ENCODE measurements at places on chromosomes 12 and 14. TPM values are rescaled to one million over a fixed set of nuclear protein-coding genes. Genes with fewer than 3 reads are reported as not detected.

DNA sequence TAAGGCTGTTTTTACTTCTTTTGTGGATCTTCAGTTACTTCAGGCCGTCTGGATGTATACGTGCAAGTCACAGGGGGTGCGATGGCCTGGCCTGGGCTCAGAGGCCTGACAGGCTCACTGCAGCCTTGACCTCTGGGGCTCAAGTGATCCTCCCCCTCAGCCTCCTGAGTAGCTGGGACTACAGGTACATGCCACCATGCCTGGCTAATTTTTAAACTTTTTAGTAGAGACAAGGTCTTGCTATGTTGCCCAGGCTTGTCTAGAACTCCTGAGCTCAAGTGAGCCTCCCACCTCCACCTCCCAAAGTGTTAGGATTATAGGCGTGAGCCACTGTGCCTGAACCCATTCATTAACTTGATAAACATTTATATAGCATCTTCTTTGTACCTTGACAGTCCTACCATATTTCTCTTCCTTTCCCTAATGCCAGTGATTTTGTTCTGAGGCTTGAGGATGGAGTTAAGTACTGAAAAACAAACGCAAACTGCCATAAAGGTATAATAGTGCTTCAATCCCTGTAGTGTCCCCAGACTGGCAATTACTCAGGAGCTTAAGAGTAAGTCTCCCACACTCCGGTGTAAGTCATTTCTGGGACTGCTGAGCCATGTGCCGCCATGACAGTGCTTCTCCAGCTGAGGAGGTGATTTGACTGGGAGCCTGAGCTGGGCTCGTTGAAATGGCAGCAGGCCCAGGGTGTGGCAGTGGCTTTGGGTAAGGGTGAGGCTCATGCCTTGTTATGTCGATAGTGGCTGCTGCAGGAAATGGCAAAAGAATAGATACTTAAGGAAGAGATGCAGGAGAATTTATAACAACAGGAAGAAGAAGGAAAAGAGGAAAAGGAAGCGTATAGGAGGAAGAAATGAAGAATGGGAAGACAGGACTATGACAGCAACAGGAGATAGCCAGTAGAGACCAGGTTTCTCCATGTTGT lies 43.7 kb upstream of the HECTD1 start:
- no peak for DNase-seq
- H3K4me1 ChIP-seq = no peaks in the 10 kb centered on the region
- H3K36me3 ChIP-seq = no peaks in the 10 kb centered on the region
- no peak overlapping the region for H3K4me3 ChIP-seq
- H3K27me3 ChIP-seq = no peaks in the 10 kb centered on the region

Gene AQP6
- not detected for polyA plus RNA-seq

DNA sequence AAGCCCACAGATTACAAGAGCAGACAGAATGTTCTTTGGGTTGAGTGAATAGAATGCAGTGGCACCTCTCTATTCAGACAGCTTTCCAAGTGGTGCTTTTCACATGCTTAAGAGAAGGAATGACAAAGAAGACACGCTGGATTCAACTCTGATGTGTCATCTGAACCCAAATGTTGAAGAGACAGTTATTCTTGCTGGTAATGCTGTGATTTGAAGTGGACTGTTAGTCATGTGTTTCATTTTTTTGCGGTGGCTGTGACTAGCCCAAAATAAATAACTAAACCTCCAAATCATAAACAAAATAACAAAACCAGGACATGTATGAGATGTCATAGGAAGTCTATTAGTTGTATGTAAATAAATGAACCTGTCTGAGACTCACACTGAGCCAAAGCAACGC lies 391.8 kb upstream of the PRICKLE1 start:
- H3K27ac ChIP-seq = no peak overlapping the region
- H3K4me3 ChIP-seq = no peak overlapping the region
- no peaks in the 10 kb centered on the region for H3K36me3 ChIP-seq
- no peak for DNase-seq
- H3K27me3 ChIP-seq = no peaks in the 10 kb centered on the region
- no peaks in the 10 kb centered on the region for H3K4me1 ChIP-seq

Gene HHIPL1
- 0.13 TPM for polyA plus RNA-seq

DNA sequence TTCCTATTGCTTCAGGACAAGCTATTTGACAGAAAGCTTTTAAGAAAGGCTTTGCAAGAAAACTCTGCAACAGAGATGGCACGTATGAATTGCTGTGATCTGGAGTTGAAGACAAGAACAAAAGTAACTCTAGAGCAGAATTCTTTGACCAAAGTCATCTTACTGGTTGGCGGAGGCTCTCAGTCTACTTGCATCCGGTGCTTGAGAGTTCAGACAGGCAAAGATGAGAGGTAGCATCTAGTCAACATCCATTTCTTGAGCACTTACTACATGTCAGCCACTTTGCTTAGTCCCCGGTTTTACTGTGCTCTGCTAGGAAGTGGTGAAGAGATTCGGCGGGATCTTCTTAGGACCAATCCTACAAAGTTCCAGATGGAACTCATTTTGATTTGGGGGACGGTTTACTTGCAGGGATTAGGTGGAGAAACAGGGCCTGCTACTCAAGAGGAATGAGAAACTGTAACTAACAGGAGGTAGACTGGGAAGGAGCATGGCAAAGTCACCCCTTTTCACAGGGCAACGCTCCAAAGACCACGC lies 404 bp upstream of the CCDC91 start:
- H3K4me1 ChIP-seq = peaks cover 27% of the 10 kb centered on the region
- H3K27me3 ChIP-seq = no peaks in the 10 kb centered on the region
- H3K36me3 ChIP-seq = peaks cover 9% of the 10 kb centered on the region
- DNase-seq = no peak

Gene SSTR1
- polyA plus RNA-seq = not detected

DNA sequence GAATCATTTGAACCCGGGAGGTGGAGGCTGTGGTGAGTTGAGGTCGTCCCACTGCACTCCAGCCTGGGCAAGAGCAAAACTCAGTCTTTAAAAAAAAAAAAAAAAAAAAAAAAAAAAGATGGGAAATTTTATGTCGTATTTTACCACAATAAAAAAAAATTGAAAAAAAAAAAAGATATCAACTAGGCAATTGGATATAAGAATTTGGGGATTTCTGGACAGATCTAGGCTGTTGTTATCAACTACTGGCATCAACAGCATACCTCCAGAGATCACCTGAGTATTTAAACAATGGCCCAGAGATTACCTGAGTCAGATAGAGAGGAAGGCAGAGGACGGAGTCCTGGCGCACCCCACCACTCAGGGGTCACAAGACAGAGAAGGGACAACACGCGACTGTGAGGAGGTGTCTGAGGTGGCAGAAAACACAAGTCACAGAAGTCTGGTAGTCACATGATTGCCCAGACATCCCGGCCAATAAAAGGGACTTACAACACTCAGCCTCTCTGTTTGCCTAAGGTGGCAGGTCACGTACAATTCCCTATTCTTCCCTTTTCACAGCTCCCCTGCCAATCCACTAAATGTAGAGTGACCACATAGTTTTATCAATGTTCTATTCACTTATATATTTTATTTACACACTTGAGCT lies 1.8 kb downstream of the SPRING1 start:
- peak overlapping the region; percentile 78 for H3K27ac ChIP-seq
- H3K4me3 ChIP-seq = peak overlapping the region; percentile 95
- no peak for DNase-seq

DNA sequence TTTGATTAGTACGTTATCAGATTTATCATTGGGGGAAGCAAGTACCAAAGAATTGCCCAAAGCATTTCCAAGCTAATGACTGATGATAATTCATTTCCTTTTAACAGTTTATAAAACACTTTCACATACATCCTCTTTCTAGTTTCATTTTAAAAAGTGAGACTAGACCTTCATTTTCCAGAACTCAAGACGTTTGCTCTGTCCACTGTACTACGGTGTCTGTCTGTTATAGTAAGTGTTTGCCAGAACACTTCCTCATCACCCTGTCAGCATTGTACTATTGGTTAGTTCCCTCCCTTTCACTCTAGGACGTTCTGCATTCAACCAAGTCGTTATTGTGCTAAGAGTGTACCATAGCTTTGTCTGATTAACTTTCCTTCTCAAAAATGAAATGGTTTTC lies 81.7 kb upstream of the TMEM263 start:
- no peak overlapping the region for H3K27ac ChIP-seq
- H3K36me3 ChIP-seq = no peaks in the 10 kb centered on the region
- H3K4me1 ChIP-seq = no peaks in the 10 kb centered on the region
- no peak for DNase-seq

GRCh38 chr14:69776875-69777453 lies 10.0 kb downstream of the SRSF5 start:
- H3K4me1 ChIP-seq = peaks cover 30% of the 10 kb centered on the region
- no peaks in the 10 kb centered on the region for H3K27me3 ChIP-seq
- no peak for DNase-seq
- peak overlapping the region; percentile 56 for H3K27ac ChIP-seq
- peaks cover 26% of the 10 kb centered on the region for H3K36me3 ChIP-seq
- no peak overlapping the region for H3K4me3 ChIP-seq

DNA sequence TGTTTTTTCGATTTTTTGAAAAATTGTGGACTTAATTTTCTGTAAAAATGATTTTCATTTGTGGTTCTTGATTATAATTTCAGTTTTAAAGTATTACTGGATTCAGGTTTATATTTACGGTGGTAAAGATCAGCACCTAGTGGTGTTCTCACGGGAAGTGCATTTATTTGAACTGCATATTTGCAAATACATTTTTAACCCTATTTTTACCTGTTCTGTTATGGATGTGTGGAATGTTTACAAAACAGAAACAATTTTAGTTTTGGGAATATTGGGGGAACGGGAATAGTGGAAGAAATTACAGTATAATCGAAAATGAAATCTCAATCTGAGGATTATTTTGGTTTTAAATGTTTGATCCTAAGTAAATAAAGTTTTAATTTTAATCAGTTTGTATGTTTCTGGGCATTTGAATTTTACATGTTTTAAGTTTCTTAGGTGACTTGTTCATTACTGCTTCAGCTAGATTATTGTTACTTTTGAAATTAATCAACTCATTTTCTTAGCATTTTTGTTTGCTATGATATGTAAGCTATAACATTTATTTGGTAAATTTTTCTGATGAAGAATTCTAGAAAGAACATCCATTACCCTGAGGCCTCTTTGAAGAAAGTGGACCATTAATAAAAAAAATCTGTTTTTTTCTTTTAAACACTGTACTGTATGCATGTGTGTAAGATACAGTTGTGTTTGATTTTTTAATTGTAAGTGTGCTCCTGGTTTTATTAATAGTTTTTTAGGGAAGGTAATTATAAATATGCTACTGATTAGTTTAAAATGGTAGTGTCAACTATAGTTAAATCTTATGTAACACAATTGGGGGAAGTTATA lies 942 bp downstream of the ATF7IP start:
- DNase-seq = no peak
- H3K27ac ChIP-seq = peak overlapping the region; percentile 86
- H3K36me3 ChIP-seq = peaks cover 23% of the 10 kb centered on the region
- no peaks in the 10 kb centered on the region for H3K27me3 ChIP-seq

GRCh38 chr12:39230086-39230485 lies 212.8 kb downstream of the KIF21A start:
- no peaks in the 10 kb centered on the region for H3K27me3 ChIP-seq
- no peak overlapping the region for H3K27ac ChIP-seq
- no peaks in the 10 kb centered on the region for H3K36me3 ChIP-seq
- H3K4me3 ChIP-seq = no peak overlapping the region
- H3K4me1 ChIP-seq = no peaks in the 10 kb centered on the region

Gene AACS
- 5.5 TPM for polyA plus RNA-seq

DNA sequence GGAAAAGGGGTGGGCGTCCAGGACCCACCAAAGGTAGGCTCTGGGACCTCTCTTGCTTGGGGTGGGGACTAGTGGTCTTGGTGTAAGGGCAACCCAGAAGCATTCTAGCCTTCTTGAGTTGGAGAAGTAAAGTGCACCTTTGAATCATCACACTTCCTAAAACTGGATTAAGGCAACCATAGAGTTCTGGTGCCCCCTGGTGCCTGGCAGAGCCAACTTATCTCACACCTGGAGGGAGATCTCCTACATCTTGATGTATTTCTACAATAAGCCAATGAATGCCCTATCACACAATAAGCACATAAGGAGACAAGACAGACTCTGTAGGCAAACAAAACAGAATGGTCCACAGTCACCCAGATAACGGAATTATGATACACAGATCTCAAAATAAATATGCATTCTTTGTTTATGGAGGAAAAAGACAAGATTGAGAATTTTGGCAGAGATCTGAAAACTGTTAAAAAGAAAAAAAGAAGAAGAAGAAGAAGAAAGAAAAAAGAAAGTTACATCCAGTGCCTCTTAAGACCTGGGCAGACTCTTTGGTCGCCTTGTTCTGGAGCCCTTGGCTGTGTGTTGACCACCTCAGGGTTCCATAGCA lies 95.9 kb upstream of the PPP2R5C start:
- H3K27ac ChIP-seq = no peak overlapping the region
- no peaks in the 10 kb centered on the region for H3K4me1 ChIP-seq
- H3K36me3 ChIP-seq = peaks cover 23% of the 10 kb centered on the region
- H3K27me3 ChIP-seq = peaks cover 48% of the 10 kb centered on the region
- H3K4me3 ChIP-seq = no peak overlapping the region

Gene GPR137C
- not detected for polyA plus RNA-seq

Gene LRIG3
- polyA plus RNA-seq = not detected

Gene OLR1
- not detected for polyA plus RNA-seq

Gene BDKRB2
- not detected for polyA plus RNA-seq

DNA sequence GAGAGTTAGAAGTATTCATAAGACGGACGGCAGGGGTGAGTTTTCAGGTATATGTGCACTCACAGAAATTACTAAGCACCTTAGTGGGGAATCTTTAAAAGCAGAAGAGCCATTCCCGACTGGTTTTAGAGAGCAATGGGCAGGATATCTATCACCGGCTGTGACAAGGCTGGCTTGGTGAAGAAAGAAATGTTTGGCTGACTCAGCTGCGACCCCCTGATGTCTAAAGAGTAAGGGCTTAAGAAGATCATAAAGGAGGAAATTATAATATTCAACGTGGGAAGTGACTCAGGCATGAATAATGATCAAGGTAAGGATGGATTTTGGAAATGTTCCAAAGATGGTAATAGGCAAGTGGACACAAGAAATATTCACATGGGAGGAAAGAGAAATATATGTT lies 407.6 kb downstream of the TMEM132D start:
- H3K36me3 ChIP-seq = no peaks in the 10 kb centered on the region
- no peak overlapping the region for H3K27ac ChIP-seq

DNA sequence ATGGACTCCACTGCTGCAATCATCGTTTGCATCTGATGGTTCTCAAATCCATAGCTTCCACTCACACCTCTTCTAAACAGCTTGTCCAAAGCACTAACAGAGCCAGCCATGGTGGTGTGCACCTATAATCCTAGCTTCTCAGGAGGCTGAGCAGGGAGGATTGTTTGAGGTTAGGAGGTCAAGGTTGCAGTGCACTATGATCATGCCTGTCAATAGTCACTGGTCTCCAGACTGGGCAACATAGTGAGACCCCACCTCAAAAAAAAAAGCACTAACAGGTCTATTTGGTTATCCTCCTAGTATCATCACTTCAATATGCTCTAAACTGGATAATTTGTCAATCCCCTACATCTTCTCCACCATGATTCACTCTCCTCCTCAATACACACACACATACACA lies 63.2 kb downstream of the TTC9 start:
- no peak overlapping the region for H3K4me3 ChIP-seq
- H3K27me3 ChIP-seq = no peaks in the 10 kb centered on the region
- H3K36me3 ChIP-seq = peaks cover 8% of the 10 kb centered on the region
- no peak overlapping the region for H3K27ac ChIP-seq

Gene CRACR2A
- not detected for polyA plus RNA-seq

GRCh38 chr14:22781301-22781991 lies 15.0 kb downstream of the OXA1L start:
- no peaks in the 10 kb centered on the region for H3K27me3 ChIP-seq
- H3K27ac ChIP-seq = no peak overlapping the region
- H3K4me1 ChIP-seq = peaks cover 9% of the 10 kb centered on the region
- no peak overlapping the region for H3K4me3 ChIP-seq
- DNase-seq = no peak

Measured in naive B cell (primary cell).